ENCODE measurements at places on chromosomes 12 and 14.

GRCh38 chr14:57174466-57174865 lies 94.2 kb downstream of the EXOC5 start:
- no peak for DNase-seq

GRCh38 chr12:127360580-127360979 lies 906.4 kb upstream of the TMEM132C start:
- DNase-seq, result no peak

DNA sequence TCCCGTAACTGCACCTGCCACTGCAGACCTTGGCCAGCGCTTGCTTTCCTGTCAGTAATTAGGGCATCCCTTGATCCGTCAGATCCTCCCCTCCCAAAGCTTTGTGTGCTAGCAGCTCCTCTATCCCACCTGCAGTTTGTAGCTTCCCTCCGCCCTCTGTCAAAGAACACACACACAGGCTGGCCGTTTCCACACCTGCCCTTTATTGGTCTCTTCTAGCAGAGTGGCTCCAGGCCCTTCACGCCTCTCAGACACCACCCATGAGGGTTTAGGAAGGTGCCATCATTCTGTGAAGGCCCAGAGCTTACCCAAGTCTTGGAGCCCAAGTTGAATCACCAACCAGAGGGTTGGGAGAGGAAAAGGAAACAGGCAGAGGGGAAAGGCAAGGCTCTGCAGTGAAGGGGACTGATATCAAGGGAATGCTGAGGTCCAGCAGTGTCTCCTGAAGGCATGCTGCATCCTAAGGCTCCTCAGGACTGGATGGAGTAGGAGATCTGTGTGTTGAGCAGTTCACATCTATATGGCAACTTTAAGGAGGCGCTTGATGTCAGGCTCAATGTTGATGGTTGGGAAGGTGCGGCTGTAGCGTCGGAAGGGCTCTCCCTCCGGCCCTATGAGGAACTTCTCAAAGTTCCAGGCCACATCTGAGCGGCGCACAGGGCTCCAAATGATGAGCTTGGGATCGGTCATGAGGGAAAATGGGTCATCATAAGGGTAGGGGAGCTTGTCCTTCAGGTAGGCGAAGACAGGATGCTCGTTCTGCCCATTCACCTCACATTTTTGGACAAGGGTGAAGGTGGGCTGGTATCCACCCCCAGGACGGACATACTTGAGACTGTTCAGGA lies 3.4 kb downstream of the GPX2 start:
- DNase-seq, result no peak

- peak; percentile 42 for DNase-seq
These were observed 1.5 kb downstream of the WNK1 start for GRCh38 chr12:753611-754472.

DNA sequence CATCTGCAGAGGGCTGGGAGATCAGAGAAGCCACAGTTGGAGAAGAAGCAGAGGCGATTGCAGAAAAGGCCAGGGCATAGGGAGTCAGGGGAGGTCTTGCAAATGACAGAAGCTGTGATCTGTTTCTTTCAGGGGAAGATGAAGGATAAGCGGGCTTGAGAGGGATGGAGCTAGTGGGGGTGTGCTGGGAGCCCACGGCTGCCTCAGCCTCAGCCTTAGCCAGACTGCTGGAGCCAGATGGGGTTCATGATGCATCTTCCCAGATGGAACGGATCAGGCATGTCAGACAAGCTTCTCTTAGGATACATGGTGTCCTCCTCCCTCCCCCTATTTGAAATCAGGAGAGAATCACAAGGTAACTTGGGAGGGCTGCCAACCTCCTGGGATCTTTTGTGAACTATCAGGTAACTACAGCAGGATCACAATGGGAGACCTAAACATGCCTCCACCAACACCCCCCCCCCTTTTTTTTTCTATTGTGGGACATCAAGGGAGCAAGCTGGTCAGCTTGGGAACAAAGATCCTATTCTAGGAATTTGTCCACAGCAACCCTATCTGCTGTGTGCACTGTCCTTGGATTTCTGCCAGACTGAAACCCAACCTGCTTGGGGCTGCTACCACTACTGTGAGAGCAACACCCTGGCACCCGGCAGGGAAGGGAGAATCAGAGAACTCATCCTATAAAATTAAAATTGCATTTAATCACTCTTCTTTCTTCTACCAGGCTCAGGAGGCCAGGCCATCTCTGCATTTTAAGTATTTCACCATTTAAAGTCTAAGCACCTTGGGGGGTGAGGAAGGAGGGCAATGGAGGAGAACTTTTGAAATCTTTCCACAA lies 10.7 kb upstream of the ATP2A2 start:
- DNase-seq, result no peak

DNA sequence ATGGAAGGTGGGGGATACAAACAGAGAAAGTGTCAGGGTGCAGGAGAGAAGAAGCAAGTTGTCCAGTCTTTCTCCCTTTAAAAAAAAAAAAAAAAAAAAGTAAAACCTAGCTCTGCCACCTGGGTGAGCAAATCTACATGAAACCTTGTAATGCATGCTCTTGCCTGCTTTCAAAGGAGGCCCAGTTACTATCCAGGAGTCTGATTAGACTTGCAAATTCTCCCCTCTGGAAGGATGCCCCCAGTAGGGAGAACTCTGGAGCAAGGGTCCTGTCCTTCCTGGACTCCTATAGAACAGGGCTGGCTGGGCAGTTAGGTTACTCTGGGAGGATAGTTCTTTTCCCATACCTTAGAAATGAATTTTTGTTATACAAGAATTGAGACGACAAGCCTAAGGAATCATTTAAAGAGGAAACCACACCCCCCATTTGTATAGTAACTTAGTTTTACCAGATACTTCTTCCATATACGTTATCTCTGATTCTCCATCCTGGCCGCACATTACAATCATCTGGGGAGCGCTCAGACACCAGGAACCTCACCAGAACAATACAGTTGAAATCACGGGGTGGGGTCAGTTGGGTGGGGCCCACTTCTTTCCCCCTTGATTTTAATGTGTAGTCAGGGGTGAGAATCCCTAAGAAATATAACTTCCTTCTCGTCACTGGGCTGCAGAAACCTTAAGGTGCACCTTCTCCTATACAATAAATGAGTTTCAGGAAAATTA lies 30.5 kb downstream of the RAB35 start:
- no peak for DNase-seq

GRCh38 chr14:38730420-38730819 lies 372.6 kb downstream of the SEC23A start:
- DNase-seq, result no peak

GRCh38 chr12:77345336-77345735 lies 280.0 kb upstream of the E2F7 start:
- no peak for DNase-seq

DNA sequence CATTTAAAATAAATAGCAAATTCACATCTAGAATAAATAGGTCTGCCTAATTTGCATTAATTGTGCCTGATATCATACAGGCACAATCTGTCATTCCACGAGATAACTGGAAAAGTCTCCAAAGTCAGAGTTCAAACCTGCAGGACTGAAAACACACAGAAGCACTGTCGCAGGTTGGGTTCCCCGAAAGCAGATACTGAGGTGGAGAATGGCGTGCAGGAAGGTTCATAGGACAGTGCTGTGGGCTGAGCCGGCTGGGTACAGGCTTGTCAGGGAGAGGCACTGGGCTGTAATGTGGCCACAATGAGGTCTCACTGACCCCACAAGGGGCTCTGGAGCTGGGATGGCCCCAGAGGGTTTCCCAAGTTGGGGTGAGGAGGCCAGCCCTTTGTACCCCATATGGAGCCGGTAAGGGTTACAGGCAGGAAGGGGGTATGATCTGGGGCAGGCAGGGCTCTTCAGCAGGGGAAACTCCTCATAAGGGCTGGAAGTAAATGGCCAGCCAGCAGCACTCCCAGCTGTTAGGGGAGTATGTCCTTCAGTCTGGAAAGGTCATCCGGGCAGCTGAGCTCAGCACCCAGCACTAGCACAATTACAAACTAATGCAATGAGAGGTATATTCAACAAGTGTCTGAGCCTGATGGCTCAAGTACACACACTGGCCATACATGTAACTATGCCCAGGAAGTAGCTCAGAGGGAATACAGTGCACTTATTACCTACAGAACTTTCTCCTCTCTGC lies 68.5 kb downstream of the NT5DC3 start:
- DNase-seq, result no peak

DNA sequence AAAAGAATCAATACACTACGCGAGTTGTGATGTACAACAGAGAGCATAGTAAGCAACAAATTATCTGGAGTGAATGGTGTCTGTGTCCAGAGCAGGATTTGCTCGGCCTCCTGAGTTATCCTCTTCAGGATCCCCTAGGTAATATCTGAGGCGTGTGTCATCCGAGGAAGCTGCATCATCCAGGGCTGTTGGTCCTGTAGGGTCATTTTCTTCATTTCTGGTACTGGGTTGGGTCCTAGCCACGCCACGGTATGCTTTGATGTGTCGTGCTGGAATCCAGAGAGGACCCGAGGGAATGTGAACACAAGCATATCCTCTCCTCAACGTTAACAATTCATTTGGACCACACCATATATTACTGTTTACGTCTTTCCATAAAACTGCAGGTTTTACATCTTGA lies 19.0 kb upstream of the CLEC4E start:
- no peak for DNase-seq

DNA sequence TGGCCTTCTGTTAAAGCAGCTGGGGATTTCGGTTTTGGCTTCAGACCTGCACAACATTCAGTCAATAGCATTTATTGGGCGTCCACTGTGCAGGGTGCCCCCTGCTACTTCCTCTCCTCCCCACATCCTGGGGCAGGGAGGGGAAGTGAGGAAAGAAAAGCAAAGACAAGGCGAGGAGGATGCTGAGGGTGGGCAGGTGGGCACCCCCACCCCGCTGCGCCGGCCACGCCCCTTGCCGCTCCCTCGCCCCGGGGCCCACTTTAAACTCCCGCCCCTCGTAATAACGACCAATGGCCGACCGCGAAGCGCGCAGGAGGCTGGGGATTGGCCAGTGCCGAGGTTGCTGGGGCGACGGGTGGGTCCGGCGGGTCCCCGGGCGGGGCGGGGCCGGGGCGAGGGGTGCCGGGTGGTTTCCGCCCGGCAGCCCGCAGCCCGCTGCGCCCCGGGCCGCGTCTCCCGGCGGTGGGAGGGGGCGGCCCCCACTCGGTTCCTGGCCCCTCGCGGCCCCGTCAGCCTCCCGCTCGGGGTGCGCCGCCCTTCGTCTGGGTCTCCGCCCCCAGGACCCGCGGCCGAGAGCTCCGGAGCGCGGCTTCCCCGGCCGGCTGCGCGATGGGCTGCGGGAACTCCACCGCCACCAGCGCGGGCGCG lies at the start of gene C12orf75:
Gene C12orf75, plus strand, starts transcription at position 409 of the 648 bp plus-strand sequence. Its CDS starts 201 bp downstream, at position 610.
- peak; percentile 75 for DNase-seq

All from lung microvascular endothelial cell (primary cell).